ENCODE measurements at places on chromosomes 3 and 15.

GRCh38 chr3:157130467-157131251 is 29.3 kb downstream of the CCNL1 start:
- DNase-seq: peak; percentile 76

- no peak for DNase-seq
These were observed 146.5 kb downstream of the LRRK1 start for GRCh38 chr15:101065570-101066221.

- no peak for DNase-seq
These were observed 11.6 kb downstream of the RPL15 start for GRCh38 chr3:23928524-23928923.

DNA sequence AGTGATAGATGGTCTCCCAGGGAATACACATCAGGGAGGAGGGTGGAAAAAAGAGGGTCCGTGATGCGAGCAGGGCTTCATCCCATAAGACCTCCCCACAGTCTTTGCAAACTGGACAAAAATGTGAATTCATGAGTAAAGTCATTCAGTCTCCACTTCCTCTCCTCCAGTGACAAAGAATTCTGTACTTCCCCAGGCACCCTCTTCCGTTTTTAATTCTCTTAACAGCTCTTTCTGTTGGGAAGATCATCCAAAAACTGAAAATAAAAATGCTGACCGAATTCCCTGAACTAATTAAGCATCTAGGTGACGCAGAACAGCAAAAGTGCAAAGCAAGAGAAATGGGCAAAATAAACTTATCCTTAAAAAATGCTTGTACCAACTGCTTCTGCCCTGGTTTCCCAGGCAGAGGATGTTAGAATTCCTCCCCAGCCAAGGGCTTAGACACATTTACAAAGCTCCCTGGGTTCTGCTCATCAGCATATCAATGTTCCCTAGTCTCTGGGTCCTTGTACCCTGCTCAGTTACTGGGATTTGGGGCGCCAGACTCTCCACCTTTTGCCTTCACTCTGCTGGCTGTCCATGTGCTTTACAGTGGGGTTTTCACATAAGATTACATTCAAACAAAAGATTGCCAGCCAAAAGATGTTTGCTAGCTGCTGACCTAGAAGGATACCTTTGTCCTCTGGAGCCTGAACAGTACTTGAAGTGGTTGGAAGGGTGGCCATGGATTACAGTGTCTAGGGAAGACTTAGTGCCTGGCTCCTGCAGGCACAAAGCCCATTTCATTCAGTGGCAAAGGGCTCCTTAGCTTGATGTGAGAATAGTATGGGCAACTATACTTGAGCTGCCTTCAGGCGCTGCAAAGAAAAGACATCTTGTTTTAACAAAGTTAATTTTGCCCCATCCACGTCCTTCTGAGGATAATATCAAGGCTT is 69.4 kb downstream of the ARNT2 start:
- DNase-seq: no peak

GRCh38 chr15:26624128-26624527 is 148.7 kb downstream of the GABRB3 start:
- DNase-seq: no peak

- DNase-seq: no peak
These were observed 104.4 kb downstream of the LRRK1 start for GRCh38 chr15:101023501-101024072.

GRCh38 chr3:166844329-166844728 is 535.8 kb downstream of the ZBBX start:
- no peak for DNase-seq
